Mucosa of descending colon (tissue), 3 donors: ENCODE measurements at places on chromosomes 2 and 18.

- no peak for DNase-seq
Observed at GRCh38 chr2:114040826-114041225, 150.9 kb downstream of the ACTR3 start.

DNA sequence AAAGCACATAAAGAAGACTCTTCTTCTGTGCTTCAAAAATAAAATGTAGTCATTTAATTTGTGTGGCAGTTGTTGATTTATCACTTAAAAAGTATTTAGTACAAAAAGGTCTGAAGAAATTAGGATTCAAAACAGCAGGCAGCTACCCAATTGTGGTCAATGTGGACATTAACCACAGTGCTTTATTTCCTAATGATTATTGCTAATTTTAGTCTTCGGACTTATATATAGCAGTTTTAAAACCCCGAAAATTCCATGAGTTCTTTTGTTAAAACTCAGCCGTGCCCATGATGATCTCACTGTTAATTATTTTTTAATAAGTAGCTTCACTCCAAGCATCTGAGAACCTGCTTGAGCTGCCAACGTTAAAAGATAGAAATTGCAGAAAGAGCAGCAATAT lies 594.3 kb downstream of the STK39 start:
- DNase-seq: no peak

DNA sequence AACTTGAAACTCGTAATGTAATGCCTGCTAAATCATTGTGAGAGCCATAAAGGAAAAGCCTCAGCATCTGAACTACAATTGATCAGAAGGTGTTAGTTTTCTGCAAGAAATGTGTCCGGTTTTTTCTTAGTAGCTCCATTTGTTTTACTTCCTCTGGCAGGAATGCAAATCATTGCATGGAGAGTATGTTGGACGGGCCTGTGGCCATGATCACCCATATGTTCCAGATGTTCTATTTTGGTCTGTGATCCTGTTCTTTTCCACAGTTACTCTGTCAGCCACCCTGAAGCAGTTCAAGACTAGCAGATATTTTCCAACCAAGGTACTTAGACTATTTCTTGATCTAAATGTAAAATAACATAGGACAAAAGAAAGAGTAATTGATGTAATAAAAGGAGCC lies 126.6 kb downstream of the DPP4 start:
- DNase-seq: no peak

- no peak for DNase-seq
Observed at GRCh38 chr18:61085761-61086160, 247.5 kb upstream of the CDH20 start.
